Stimulated activated naive CD4-positive, alpha-beta T cell treated with Interleukin-2 at 50 U/mL for 16 hours (primary cell): ENCODE measurements at places on chromosomes 4 and X.

GRCh38 chrX:131812847-131813825 lies 210.0 kb upstream of the STK26 start:
- DNase-seq: peak; percentile 52

DNA sequence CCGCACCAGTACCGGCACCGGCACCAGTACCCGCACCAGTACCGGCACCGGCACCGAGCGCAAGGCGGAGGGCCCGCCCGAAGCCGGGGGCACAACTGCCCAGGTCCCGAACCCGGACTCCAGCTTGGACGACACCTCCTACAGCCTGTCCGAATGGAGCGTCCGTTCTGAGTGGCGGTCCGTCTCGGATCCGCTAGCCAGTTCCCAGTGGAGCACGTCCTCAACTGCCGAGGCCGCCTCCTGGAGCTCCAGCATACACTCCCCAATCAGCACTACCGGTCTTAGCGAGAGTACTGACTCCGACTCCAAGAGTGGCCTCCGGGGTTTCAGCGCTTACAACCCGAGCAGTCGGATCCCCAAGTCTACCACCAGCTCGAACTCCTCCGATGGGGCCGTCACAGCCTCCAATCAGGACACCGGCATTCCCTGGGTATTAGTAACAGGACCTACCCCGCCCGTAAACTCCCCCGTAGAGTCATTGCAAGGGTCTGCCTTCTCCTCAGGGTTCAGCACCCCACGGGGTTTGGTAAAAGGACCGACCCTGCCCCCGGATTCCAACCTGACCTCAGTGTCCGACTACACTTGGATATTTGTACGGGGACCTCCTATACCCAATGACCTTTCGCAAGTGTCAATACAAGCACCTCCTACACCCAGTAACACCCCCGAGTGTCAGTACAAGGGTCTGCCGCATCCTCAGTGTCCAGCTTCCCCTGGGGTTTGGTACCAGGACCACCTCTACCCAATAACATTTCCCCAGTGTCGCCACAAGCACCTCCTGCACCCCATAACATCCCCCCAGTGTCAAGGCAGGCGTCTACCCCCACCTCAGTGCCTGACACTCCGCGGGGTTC lies 721 bp upstream of the MAOA start:
- DNase-seq: peak; percentile 5

- no peak for DNase-seq
These were observed 48.8 kb upstream of the AFAP1 start for GRCh38 chr4:7988437-7988836.

- no peak for DNase-seq
These were observed 129.0 kb upstream of the MAMLD1 start for GRCh38 chrX:150234126-150234525.

DNA sequence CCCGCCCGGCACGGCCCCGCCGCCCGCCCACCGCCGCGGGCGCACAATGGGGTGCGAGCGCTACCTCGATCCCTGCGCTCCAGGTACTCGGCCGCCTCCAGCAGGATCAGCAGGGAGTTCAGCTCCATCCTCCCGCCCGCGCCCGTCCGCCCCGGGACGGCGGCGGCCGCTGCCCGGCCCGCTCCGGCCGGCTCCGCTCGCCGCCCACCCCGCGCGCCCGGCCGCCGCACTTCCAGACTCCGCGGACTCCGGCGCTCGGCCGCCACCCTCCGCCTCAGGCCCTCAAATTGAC lies at the start of gene MXD4:
Gene MXD4, minus strand, starts transcription at position 257 of the 292 bp plus-strand sequence. Its CDS starts 129 bp downstream, at position 128.
- DNase-seq: no peak

DNA sequence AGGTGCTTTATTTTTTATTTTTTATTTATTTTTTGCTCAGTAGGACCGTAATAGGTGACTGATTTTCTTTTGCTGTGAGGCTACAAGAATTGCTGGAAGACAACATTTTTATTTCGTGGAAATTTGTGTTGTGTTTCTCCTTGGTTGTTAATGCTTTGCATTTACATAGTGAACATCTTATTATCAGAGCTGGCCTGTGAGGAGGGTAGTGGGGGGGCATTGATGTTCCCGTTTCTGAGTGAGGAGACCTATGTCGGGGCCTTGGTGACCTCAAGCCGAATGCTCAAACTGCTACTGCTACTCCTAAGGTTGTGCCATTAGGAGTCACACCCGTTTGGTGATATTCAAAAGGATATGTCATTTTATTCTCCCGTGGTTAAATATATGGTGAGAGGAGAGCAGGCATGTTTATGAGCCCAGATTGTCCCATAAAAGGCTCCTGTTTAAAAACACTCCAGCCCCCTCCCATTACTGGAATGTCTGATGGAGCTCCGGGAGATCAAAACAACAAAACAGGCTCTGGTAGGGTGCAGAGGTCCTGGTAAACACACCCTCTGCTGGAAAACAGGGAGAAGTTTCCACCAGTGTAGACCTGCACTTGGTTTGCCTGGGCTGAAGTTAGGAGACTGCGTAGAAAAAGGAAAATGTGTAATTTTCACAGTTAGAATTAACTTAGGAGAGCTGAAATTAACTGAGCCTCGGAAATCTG lies 5.6 kb downstream of the PDGFRA start:
- DNase-seq: no peak

- DNase-seq: no peak
These were observed 196.8 kb upstream of the RPS6KA3 start for GRCh38 chrX:20463296-20464075.

DNA sequence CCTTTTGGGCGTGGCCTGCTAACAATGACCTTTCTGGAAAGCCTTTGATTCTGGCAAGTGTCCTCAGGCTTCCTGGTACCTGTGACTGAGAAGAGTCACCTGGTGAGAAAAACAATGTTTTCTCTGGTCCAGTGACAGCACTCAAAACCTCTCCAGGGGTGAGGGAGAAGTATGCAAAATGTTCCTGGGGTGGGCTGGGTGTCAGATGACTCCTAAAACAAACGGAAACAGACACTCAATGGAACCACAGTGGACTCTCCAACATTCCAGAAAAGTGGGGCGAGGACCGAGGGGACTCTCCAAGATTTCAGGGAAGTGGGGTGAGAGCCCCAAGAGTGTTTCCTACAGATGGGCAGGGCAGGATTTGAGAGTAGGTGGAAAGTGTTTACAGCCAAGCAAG lies 69.5 kb downstream of the ANAPC4 start:
- no peak for DNase-seq

GRCh38 chr4:169690787-169691186 lies 67.0 kb downstream of the HPF1 start:
- DNase-seq: no peak

GRCh38 chr4:67475155-67475554 lies 70.1 kb downstream of the CENPC start:
- DNase-seq: no peak

- no peak for DNase-seq
These were observed 105.5 kb upstream of the DDIT4L start for GRCh38 chr4:100295792-100296191.

DNA sequence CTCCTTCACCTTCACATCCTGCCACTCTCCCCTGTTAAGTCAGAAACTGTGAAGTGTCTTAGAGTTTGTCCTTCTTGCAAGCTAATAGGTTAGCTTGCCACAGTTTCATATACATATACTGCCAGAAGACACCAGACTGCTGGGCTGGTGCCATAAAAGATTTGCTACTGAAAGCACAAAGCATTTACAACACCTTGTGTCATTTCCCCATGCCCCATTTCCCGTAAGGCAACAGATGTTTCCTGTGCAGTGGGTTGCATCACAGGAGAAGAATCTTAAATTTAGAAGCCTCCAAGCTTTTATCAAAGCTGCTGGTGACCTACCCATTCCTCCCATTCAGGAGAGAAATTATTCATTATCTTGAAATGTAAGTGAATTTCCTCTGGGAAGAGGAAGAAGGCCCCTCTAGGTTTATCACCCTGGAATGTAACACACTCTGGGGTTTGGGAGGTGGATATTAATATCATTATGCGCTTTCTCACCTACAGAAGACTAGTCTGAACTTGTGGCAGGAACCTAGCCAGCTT lies 34.5 kb upstream of the RAB33B start:
- DNase-seq: no peak

DNA sequence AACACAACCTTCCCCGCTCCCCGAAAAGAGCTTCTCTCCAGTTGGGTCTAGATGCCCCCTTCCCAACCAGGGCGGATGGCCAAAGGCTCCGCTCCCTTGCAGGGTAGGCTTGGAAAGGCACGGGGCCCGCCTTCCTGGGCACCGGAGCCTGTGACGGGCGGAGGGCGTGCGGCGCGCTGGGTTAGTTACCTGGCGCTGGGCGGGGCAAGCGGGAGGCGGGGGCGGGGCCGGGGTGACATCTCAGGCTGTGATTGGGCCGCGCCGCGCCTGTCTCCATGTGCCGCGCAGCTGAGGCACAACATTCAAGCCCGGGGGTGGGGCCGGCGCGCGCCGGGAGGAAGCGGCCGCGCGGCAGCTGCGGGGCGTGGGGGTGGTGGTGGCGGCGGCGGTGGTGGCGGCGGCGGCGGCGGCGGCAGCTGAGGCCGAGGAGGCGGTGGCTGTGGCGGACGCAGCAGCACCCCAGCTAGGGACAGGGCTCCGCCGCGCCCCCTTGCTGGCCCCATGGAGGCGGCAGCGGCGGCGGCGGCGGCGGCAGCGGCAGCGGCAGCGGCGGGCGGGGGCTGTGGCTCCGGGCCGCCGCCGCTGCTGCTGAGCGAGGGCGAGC lies at the start of gene REPS2:
Gene REPS2, plus strand, starts transcription at position 298 of the 604 bp plus-strand sequence. Its CDS starts 204 bp downstream, at position 502.
- DNase-seq: peak; percentile 70

DNA sequence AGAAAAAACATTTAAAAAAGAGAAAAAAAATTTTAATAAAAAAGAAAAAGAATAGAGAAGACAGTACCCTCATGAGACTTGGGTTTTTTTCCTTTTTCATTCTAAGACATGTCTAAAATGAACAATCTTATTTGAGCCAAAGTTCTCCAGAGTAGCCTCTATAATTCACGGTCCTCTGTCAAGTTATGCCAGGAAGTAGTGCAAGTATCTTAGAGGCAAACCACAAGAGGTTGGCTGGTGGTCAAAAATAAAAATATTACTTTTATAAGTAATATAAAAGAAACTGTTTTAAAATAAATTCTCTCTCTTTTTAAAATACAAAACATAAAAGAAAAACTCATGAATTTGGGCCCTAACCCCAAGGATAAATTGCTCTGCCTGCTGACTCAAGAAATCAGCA lies 26.5 kb downstream of the HNRNPDL start:
- no peak for DNase-seq

DNA sequence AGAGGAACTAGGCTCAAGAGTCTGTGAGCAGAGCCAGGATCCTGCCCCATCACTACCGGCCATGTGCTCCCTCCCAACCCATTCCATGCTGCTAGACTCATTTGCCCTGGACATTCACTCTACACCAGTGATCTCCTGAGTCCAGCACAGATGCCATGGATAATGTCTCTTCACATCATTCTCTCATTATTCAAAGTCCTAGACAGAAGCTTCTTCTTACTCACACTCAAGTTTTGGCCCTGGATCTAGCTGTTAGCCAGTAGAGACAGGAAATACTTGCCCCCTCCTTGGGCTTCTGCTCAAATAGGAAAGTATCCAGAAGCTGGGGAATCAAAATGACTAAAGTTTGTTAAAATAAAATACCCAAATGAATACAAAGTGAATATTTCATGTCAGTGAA lies 266.8 kb upstream of the LDB2 start:
- DNase-seq: no peak

DNA sequence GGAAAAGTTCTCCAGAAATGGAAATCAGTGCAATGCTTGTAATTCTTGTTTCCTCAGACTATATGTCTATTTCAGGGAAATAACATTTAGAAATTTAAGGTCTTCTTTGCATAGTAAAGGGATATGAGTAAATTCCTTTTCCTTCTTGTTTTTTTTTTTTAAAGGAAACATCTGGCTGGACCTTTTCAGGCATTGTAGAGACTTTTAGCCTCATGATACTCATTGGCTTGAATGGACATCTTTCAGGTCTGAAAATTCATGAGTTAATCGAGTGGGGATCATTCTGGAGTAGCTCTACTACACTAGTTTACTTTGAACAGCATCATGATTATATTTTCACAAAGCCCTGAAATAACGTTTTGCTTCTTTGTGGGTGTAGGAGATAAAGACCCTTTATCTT lies 88.6 kb upstream of the CBLL2 start:
- DNase-seq: no peak

DNA sequence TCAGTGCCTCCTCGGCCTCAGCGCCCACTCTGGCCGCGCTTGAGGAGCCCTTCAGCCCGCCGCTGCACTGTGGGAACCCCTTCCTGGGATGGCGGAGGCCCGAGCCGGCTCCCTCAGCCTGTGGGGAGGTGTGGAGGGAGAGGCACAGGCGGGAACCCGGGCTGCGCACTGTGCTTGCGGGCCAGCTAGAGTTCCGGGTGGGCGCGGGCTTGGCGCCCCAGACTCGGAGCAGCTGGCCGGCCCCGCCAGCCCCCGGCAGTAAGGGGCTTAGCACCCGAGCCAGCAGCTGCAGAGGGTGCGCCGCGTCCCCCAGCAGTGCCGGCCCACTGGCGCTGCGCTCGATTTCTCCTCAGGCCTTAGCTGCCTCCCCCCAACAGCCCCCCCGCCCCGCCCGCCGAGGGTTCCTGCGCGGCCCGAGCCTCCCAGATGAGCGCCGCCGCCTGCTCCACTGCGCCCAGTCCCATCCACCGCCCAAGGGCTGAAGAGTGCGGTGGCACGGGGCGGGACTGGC lies 1137.0 kb downstream of the PCDH18 start:
- no peak for DNase-seq

GRCh38 chr4:152630324-152630723 lies 49.5 kb downstream of the TMEM154 start:
- DNase-seq: no peak

DNA sequence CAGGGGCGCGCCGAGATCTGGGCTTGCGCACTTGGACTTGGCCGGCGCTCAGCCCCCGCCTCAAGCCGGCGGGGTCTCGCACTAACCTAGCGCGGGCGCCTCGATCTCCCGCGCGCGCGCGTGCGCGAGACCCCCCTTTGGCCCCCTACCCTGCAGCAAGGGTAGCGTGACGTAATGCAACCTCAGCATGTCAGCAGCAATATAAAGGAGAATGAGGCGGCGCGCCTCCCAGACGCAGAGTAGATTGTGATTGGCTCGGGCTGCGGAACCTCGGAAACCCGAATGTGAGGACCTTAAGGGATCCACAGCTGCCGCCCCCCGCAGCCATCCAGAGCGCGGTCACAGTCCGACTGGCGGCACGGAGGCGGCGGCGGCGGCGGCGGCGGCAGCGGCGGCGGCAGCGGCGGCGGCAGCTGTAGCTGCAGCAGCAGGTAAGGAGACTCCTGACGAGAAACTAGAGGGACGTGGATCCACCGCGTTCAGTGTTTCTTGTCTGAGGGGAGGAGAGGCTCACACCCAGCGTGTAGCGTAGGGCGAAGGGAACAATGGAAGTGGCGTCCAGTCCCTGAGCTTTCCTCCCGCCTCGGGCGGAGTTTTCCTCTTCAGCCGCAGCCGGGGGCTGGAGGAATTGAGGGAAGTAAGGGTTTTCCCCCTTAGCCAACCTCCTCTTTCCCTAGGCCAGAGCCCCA lies at the start of the genes SATL1 and ZNF711:
Gene SATL1, minus strand, starts transcription at position 19 of the 689 bp plus-strand sequence. CDS start 134,811 bp downstream, outside the sequence.
Gene ZNF711, plus strand, starts transcription at position 231 of the 689 bp plus-strand sequence. CDS start 3,582 bp downstream, outside the sequence.
- no peak for DNase-seq

DNA sequence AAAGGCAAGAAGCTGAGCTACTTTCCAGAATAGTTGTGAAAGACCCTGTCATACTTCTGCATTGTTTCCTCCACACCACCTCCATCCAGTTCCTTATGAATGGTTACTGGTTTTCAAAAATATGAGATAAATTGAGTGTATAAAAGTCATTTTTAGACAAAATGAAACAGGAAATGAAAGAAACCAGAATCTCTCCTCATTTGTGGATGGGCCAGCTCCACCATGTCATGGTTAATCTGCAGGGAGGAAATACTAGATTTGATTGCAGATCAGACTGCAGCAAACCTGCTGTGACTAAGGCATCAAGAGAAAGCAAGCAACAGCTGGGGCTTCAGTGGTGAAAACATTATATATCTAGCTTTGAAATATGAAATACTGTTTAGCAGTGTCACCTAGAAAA lies 23.8 kb downstream of the F9 start:
- DNase-seq: no peak

- DNase-seq: no peak
These were observed 17.1 kb upstream of the ETNPPL start for GRCh38 chr4:108779958-108780357.

- DNase-seq: no peak
These were observed 19.2 kb upstream of the GRPEL1 start for GRCh38 chr4:7087036-7087435.
